ENCODE measurements at places on chromosomes 1 and 21.
A peak's percentile ranks its signal among the peaks of the same experiment; 100 is the strongest.

DNA sequence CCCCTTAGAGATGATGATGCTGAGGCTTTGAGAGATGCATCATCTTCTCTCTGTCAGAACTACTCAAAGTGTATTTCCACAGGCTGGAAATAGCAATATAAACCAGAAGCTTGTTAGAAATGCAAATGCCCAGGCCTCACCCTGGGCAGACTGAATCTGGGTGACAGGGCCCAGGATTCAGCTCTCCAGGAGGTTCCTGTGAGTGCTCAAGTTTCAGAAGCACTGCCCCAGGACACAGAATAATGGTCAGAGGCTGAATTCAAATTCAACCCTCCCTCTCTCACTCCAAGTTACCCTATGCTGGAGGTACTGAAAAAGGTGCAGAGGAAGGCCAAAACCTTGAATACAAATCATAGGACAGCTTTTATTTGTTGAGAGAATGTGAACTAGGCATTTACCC lies 98.5 kb upstream of the NGF start:
- DNase-seq: no peak

DNA sequence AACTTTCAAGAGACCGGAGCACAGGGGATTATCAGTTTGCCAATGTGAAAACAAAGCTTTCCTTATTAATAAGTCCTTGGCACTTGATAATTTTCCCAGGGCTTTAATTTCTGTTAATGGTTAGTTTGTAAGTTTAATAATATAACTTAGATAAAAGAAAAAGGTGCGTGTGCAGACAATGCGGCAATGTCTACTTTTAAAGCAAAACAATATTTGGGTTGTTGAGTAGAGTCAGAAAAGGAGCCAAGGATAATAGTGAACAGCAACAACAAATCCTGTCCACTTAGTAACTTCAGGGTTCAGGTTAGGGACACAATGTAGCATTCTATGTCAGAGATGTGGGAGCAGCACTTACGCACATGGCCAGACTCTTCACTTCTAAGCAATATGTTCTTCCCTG lies 469.6 kb upstream of the NFIA start:
- no peak for DNase-seq

GRCh38 chr1:244654108-244655038 lies 1.4 kb downstream of the DESI2 start:
- no peak for DNase-seq

DNA sequence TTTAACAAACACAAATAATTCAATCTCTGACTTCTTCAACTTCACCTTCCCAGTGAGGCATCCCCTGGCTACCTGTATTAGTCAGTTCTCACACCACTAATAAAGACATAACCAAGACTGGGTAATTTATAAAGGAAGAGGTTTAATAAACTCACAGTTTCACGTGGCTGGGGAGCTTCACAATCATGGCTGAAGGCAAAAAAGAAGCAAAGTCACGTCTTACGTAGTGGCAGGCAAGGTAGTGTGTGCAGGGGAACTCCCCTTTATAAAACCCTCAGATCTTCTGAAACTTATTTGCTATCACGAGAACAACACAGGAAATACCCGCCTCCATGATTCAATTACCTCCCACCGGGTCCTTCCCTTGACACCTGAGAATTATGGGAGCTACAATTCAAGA lies 478.5 kb downstream of the ADGRL2 start:
- no peak for DNase-seq

DNA sequence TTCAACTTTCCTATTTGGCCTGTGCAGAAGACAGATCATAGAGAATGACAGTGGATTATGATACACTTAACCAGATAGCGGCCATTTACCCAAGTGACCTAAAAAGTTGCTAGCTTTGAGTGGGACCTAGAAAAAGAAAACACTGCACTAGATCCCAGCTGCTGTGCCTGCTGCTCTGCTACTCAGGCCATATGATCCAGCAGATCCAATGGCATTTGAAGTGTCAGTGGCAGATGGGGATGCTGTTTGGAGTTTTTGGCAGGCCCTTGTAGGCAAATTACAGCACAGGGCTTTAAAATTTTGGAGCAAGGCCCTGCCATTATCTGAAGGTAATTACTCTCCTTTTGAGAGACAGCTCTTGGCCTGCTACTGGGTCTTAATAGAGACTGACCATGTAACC lies 74.0 kb upstream of the KCNE2 start:
- DNase-seq: no peak

GRCh38 chr1:106651028-106651762 lies 405.3 kb upstream of the PRMT6 start:
- DNase-seq: no peak

DNA sequence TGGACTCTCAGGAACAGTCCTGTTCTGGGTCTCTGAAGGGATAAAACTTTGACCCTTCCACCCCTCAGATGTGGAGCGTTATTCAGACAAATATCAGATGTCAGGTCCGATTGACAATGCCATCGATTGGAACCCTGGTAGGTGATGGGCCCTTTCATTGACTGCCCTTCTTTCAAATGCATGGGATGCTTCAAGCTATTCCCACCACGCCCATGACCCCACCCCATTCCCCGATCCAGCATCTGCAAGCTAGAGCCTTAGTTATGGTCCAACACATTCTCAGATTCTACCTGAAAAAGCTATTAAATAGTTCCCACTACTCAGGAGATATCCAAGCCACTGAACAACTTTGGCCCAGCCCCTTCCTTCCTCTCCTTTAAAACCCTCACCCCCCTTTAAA lies 12.5 kb downstream of the POLR3GL start:
- DNase-seq: no peak

DNA sequence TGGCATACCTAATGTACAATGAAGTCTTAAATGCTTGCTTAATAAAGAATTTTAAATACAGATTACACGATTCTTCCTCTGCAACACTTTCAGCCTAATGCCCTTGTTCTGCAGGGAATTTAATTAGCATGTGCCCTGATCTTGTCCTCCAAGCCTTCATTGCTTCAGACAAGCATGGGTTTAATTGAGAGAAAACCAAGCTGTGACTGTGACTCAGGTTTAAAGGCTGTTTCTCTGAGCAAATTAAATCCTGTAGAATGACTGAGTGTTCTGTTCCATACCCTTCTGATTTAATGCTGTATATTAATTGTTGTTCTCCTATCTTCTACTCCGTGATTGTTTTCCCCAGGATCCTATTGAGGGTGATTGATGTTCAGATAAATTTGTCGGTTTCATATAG lies 269.0 kb upstream of the PRMT6 start:
- DNase-seq: no peak

GRCh38 chr1:21936366-21937031 lies 611 bp downstream of the HSPG2 start:
- no peak for DNase-seq

- no peak for DNase-seq
Observed at GRCh38 chr1:212918824-212919223, 31.5 kb upstream of the VASH2 start.

DNA sequence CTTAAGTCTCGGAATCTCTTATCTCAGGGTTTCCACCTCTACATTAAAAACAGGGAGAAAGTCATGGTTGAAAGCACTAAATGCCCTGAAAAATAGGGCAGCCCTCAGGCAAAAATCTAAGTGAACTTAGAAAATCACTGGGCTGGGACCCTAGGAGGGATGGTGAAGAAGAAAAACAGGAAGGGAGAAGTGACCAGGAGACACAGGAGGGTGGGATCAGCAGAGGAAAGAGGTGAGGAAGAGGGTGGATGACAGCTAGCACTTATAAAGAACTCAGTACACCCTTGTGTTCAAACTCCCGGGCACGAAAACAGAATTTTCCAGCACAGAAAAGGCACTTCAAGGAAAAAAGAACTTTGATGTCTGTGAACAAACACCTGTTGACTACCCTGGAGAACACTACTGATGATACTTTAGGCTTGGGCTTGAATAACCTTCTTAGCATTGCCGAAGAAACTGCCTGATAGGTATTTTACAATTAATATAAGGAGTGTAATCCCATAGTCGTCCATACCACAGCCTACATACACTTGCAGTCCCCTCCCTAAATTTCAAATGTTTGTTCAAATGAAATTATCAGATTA lies 2.0 kb downstream of the CHML start:
- DNase-seq: no peak

DNA sequence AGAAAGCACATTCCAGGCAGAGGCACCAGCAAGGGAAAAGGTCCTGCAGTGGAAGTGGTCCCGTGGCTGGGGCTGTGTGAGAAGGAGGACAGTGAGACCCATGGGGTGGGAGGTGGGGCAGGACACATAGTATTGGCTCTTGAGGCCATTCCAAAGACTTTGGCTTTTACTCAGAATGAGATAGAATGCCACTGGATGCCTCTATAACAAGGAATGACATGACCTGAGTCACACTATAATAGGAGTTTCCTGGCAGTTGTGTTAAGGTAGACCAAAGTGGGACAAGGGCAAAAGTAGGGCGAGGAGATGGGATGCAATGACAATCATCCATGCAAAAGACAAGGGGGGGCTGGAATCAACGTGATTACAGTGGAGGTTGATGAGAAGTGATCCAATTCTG lies 24.7 kb upstream of the LAMC2 start:
- no peak for DNase-seq

DNA sequence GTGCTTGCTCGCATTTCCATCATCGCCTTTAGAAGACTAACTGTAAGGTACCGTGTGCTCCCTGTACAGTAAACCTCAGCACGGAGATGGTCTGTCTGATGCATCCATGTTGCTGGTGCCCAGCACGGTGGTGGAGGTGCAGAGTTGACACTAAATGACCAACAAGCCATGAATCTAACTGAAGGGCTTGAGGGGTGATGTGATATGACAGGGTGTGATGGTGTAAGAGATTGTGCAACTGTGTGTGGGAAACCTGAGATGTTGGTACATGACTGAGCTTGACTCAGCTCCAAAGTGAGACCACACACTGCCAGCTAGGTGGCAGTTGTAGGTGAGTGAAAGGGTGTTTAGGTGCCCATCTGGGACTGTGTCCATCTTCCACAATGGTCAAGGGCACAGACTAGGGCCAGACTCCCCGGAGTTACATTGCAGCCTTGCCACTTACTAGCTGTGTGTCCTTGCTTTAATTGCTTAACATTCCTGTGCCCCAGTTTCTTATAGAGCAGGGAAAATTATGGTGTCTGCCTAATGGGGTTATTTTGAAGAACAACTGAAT lies 21.4 kb downstream of the SLC2A1 start:
- DNase-seq: no peak

DNA sequence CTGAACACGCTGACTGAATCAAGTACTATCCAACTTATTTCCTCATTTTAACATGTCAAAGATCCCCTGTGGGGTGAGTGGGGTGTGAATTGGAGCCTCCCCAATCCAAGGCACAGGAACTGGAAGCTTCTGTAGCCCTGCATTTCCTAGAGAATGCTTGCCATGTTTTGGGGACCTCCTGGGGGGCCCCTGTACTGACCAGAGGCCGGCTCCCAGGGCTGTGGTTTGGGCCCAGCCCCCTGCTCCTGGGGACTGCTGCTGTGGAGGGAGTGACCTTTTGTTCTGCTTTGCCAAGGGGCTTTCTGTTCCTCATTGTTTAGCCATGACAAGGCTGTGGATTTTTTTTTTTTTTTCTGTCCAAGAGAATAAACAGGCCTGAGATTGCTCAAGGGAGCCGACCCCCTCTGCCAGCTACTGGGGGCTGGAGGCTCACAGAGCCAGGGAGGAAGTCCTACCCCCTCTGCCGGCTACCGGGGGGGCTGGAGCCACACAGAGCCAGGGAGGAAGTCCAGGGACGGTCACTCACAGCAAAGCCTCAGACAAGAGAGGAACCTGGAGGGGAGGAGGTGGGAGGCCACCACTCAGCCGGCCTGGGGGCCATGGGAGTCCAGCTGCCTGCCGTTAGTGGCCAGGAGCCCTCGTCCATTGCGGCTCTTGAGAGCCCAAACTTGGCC lies 17.4 kb downstream of the TNFRSF1B start:
- peak; percentile 81 for DNase-seq

- DNase-seq: no peak
Observed at GRCh38 chr1:211711315-211711705, 35.9 kb upstream of the NEK2 start.

- peak; percentile 87 for DNase-seq
Observed at GRCh38 chr1:119080586-119080985, 59.9 kb downstream of the WARS2 start.

- no peak for DNase-seq
Observed at GRCh38 chr21:42101246-42101645, 30.1 kb downstream of the UMODL1 start.

DNA sequence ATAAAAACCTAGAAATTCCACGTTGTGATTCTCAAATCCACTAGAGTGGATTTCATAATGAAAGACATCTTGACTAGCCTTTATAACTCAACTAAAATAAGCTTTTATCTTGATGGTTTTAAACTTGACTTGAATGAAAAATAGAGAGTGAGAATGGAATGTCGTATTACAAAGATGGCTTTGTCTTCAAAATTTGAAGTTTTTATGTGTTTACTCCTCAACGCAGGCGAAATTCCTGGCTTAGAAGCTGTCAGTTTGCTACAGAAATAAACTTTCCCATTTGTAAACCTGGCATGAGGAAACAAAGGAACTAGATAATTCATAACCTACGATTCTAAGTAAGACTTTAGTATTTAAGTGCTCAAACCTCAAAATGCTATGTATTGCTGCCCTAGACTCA lies 90.0 kb upstream of the KRTAP19-8 start:
- no peak for DNase-seq

- no peak for DNase-seq
Observed at GRCh38 chr21:15051644-15052458, 12.9 kb downstream of the NRIP1 start.
